Inflammatory macrophage (primary cell): ENCODE measurements at places on chromosomes 5 and 9.

GRCh38 chr5:82497242-82497641 lies 219.1 kb upstream of the RPS23 start:
- DNase-seq = no peak

- DNase-seq = no peak
These were observed 205.6 kb downstream of the TUSC1 start for GRCh38 chr9:25472681-25473080.

- peak; percentile 46 for DNase-seq
These were observed 100.5 kb downstream of the PALM2AKAP2 start for GRCh38 chr9:109880276-109881169.

GRCh38 chr9:127393645-127394044 lies 3.3 kb upstream of the SLC2A8 start:
- DNase-seq = no peak

DNA sequence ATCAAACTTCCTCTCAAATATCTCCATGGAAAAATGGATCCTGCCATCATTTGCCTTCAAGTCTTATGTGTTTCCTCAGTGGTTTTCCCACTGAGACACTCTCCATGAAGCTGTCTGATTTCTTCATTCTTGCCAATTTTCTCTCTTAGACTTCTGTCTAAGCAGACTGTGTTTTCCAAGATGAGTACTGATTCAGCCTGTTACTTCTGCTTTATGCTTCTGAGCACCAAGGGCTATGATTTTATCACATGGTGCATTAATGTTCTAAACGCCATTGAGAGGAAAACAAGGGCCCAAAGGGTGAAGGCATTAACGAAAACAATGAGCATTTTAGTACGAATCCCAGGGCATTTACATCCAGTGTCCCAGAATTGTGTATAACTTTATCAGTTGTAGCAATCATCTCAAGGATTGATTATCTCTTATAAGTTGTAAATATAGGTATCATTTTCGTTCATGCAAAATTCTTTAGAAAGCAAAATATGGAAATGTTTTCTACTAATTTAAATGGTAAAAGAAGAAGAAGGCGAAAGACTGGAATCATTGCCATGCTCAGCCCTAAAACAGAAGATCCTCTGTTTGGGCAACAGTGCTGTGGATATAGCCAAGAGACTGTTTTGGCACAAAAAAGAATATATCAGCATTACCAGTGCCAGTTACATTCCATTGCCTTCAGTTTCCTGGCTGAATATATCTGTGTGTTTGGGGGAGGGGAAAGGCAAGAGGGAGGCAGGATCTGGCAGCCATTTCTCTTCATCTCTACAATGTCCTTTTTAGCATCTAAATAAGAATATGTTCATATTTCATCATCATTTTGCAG lies 537.6 kb downstream of the ANXA1 start:
- DNase-seq = no peak

- DNase-seq = no peak
These were observed 28.1 kb upstream of the PIK3R1 start for GRCh38 chr5:68187268-68188055.

DNA sequence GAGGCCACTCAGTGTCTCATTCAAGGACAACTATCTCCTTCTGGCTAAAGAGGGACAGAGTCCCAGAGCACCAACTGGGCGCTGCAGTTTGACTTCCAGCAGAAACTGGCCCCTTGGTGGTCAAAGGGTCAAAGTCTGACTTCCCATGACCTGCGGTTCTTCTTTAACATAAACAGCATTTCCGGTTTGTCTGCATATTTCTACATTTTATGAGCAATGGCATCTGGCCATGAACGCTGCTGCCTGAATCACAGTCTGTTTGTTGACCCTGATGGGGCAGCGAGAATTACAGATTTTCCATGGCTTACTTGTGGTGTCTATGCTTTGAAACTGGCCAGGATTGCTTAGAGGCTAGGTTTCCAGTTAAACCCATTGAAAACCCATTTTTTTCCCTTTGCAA lies 1.3 kb downstream of the TNFSF15 start:
- peak; percentile 16 for DNase-seq

DNA sequence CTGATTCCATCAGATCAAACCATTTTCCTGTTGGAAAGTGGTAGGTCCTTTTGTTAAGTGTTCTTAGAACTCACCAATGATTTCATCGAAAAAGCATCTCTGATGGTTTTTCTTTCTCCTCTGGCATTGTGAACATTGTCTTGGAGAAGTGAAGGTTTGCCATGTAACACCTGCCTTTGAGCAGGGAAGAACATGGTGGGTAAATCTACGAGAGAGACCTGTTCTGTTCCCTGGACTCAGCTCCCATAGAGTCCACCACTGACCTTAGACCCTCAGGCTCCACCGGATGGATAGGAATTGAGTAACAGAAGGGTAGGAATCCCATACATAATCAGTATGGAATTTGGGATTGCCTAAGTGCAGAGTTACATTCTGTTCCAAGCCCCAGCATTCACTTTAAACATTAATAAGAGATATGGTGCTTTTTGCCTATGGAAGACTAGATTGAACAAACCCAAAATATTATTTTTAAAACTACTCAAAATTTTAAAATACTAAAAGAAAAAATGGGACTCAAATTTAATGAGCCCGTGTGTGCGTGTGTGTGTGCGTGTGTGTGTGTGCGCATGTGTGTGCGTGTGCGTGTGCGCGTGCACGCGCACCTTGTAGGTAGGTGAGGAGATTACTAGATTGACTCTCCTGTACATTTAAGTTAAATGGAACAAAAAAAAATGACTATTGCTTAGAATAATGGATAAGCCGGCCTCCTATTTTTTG lies 92.0 kb downstream of the C9orf152 start:
- no peak for DNase-seq

- DNase-seq = peak; percentile 53
These were observed 12.3 kb upstream of the CAST start for GRCh38 chr5:96649681-96650540.

GRCh38 chr5:97840643-97841042 lies 657.6 kb upstream of the RIOK2 start:
- DNase-seq = no peak

DNA sequence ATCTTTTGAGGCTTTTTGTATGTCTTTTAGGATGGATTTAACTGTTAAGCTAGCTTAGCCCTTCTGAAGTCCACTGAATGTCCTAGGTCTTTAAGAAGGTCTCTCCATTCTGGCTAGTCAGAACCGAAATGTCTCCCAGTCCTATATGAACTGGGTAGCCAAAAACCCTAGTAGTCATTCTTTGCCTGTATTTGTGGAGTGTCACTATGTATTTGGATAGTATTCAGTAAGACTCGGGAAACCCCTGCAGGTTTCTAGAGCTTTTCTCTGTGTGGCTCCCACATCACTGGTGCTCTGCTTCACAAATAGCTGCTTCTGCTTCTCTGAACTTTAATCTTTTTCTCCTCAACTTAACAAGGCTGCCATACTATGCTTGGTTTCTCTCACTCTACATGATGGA lies 68.0 kb downstream of the RIC1 start:
- no peak for DNase-seq

GRCh38 chr9:123049589-123050222 lies 16.2 kb downstream of the GPR21 start:
- no peak for DNase-seq

DNA sequence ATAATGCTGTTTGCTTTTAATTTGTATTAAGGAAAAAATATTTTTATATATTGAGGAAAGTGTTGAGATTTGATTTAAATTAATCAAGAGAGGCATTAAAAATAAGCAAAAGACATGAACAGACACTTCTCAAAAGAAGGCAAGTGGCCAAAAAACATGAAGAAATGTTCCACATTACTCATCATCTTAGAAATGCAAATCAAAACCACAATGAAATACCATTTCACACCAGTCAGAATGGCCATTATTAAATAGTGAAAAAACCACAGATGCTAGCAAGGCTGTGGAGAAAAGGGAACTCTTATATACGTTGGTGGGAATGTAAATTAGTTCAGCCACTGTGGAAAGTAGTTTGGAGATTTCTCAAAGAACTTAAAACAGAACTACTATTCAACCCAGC lies 45.9 kb downstream of the RANBP17 start:
- peak; percentile 64 for DNase-seq

DNA sequence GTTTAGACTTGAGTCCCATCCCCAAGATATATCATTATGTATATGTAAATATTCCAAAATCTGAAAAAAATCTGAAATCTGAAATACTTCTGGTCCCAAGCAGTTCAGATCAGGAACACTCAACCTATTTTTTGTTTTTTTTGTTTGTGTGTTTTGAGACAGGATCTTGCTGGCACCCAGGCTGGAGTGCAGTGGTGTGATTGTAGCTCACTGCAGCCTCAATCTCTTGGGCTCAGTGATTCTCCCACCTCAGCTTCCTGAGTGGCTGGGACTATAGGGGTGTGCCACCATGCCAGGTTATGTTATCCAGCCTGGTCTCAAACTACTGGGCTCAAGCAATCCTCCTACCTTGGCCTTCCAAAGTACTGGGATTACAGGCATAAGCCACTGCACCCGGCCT lies 50.7 kb upstream of the TRAF1 start:
- DNase-seq = no peak

GRCh38 chr5:89187883-89188465 lies 305.0 kb upstream of the MEF2C start:
- no peak for DNase-seq

DNA sequence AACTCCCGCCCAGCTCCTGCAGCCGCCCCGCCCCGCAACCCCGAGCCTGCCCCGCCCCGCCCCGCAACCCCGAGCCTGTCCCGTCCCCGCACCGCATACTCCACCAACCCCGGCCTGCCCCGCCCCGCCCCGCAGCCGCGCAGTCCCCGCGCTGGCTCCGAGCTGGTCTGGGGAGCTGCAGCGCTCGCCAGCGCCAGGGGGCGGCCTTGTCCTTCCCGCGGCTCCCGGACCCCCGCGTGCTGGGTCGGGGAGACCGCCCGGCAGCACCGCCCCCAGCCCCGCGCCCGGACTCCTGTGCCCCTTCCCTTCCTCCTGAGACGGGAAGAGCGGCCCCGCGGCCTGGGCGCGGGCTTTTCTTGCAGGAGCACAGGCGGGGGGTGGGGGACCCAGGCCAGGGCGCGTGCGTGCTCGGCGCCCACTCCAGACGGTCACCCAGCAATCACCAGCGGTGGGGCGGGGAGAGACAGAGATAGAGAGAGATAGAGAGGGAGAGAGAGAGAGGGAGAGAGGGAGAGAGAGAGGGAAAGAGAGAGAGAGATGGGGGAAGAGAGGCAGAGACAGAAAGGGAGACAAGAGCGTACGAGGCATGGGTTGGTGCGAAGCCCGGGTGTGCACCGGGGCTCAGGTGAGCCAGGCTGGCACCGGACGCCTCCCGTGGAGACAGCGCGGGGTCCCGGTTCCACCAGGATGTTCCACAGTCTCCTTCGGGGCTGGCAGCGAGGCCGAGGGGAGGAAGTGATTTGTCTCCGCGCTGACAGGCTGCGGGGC lies 14.7 kb upstream of the TMEM250 start:
- no peak for DNase-seq

DNA sequence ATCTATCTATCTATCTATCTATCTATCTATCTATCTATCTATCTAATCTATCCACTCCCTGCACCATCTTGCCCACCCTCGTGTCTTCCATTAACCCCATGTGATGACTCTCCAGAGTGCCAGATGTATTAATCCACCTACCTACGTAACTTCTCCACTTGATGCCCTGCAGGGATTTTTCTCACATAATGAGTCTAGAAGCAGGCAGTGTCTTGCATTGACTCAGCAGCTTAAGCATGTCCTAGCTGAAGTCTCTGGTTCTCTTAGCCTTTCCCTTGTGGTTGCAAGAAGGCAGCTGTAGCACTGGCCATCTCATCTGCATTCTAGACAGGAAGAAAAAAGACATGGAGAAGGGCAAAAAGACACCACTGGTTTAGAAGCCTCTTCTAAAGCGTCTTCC lies 96.7 kb upstream of the ALDH1B1 start:
- no peak for DNase-seq

GRCh38 chr9:68728731-68729130 lies 23.7 kb downstream of the PIP5K1B start:
- no peak for DNase-seq

DNA sequence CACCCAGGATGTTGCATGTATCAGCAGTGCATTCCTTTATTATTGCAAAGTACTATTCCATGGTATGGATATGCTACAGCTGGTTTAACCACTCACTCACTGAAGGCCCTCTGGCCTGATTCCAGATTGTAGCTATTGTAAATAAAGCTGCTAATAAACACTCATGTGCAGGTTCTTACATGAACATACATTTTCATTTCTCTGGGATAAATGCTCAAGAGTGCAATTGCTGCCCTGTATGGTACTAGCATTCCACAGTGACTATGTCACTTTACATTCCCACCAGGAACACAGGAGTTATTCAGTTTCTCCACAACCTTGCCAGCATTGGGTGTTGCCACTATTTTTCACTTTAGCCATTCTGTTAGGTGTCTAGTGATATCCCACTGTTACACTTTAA lies 267.6 kb downstream of the SPOCK1 start:
- no peak for DNase-seq

GRCh38 chr5:16313761-16314160 lies 134.2 kb upstream of the MARCHF11 start:
- no peak for DNase-seq

GRCh38 chr9:105447386-105447813 lies 434 bp upstream of the FSD1L start:
- no peak for DNase-seq

- no peak for DNase-seq
These were observed 27.6 kb upstream of the SMIM23 start for GRCh38 chr5:171757853-171758535.

- no peak for DNase-seq
These were observed 21.9 kb upstream of the THG1L start for GRCh38 chr5:157709346-157709745.

- DNase-seq = no peak
These were observed 36.4 kb upstream of the GAS1 start for GRCh38 chr9:86983620-86984259.

- no peak for DNase-seq
These were observed 9.9 kb upstream of the PFDN1 start for GRCh38 chr5:140312791-140313189.

DNA sequence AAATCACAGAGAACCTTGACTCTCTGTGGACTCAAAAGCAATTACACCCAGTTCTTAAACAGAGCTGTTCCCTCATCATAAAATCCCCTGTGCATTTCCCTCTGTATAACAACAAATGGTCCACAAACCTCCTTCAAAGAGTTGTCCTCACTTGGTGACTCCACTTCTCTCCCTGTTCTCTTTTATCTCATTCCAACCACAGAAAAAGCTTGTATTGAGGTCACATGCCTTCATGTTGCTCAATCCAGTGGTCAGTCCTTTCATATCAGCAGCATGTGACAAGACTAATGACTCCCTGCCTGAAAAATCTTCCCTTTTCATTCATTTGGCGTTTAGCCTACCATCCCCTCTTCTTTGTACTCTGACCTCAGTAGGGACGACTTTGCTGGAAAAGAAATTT lies 158.0 kb downstream of the DEPDC1B start:
- DNase-seq = peak; percentile 85

DNA sequence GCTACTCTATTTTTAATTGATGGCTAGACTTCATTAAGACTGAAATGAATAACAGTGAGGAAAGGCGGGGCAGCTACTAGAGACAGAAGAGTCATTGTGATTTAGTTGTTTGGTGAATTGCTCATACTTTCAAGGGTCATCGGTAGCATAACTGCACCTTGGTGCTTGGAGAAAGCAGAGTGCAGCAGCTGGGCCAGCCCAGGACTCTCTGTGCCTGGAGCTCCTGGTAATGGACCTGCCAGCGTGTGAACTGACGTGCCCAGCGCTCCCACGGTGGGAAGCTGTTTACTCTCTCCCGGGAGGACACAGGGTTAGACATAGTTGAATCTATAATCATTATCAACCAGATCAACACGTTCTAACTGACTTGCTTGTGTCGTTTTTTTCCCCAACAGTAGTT lies 42.9 kb downstream of the LURAP1L start:
- DNase-seq = no peak
